ENCODE measurements at places on chromosomes 4 and X.

DNA sequence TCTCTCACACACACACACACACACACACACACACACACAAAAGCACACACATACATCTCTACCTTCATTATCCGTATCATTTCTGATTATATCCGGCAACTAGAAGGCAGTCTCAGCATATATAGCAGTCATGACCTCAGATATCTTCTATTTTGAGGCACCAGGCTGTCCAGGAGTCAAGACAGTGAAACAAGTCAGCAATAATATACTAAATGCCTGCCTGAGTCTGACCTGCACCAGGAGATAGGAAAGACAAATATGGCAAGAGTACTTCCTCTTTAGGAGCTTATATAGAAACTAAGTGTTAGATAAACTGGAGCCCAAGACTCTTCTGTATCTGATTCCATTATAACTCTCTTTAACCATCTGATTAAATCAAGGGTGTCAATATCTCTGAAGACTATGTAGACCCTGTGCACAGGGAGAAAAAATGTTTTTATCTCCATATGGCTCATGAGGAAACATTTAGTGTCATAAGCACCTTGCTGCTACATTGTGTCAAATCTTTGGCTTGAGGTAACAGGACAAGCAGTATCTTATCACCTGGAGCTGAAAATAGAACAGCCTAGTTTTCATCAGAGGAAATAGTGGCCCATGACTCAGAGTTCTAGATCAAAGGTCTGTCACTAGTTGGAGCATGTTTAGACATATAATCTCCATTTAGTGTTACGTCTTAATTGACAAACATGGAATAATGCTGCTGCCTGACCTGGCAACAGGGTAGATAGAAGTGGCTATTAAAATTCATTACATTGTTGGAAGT is 27.0 kb upstream of the FAM47B start:
- peak; percentile 85 for DNase-seq

- no peak for DNase-seq
Observed at GRCh38 chr4:53816561-53816960, 225.3 kb upstream of the LNX1 start.

- no peak for DNase-seq
Observed at GRCh38 chr4:184120549-184121127, 97.0 kb downstream of the ENPP6 start.

DNA sequence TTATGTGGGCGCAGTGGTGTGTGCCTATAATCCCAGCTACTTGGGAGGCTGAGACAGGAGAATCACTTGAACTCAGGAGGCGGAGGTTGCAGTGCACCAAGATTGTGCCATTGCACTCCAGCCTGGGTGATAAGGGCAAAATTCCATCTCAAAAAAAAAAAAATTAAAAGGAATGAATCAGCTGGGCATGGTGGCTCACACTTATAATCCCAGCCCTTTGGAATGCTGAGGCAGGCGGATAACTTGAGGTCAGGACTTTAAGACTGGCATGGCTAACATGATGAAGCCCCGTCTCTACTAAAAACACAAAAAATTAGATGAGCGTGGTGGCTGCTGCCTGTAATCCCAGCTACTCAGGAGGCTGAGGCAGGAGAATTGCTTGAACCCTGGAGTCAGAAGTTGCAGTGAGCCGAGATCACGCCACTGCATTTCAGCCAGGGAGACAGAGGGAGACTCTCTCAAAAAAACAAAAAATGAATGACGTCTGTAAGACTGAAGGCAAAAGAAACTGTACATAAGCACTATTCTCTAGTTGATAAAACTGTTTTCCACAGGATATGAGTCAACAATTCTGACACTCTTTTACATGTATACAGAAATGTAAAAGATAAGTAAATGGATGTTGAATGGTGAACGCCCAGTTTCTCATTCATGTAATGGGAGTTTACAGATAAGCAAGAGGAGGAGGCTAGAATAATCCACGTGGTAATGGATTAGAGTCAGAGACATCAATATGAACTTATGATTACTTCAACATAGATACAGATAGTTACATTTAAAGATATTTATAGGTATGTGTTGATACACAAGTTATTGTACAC is 22.2 kb downstream of the CENPC start:
- peak; percentile 78 for DNase-seq

GRCh38 chrX:7154041-7154597 is 6.2 kb upstream of the PUDP start:
- no peak for DNase-seq

- DNase-seq, result peak; percentile 57
Observed at GRCh38 chr4:72295966-72296557, 264.3 kb downstream of the NPFFR2 start.

DNA sequence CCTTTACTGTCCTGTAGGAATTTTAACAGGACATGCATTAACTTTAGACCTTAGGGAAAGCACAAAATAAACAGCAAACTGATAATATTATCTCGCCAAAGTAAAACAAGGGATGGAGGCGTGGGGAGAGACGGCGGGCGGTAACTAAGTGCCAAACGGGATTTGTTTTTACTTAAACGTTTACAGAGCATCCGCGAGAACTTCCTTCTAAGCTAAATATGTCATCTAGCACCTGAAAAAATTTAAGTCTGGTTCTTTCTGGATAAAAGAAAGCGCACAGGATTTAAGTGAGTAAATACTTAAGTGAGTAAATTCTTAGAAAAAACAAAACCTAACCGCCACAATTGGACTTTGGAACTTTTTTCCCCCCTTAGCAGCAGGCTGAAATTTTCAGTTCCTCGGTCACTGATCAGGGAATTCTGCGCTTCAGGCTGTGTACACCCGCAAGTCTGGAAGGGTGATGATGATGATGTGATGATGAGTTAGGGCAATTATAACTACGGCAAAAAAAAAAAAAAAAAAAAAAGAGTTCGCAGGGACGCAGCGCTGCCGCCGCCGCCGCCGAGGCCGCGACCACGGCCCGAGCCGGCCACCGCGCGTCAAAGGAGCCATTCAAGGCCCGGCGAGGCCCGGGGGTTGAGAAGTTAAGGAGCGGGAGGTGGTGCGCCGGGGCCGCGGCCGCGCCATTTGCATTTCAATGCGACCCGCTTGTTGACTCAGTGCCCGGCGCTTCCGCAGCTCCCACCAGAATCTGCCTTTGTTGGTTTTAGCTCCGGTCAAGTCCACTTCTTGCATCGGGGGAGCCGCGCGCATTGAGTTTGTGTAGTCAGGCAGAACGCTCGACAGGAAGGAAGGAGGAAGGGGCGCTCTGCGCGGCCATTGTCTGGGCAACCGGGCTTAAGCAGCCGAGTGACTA is 108.8 kb downstream of the SPRY1 start:
- DNase-seq, result peak; percentile 38

- no peak for DNase-seq
Observed at GRCh38 chrX:114101081-114101480, 482.8 kb upstream of the HTR2C start.

- DNase-seq, result no peak
Observed at GRCh38 chr4:98958065-98958464, 29.1 kb upstream of the EIF4E start.

GRCh38 chr4:169201222-169202144 is 69.3 kb downstream of the SH3RF1 start:
- DNase-seq, result no peak

DNA sequence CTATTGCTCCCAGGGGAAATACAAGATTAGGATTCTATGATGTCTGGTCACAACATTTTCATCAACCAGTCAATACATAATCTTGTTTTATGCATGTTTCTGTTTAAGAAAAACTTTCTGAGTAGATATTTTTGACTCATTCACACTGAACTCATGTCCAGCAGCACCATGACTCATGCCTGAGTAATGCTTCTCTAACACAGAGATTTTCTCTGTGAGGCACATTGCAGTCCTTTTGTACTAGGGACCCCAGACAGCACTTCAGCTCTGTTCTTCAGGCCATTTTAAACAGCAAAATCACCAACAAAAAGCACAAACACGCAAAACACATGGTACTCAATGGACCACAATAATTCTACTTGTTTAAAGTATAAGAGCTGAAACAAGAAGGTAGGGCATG is 83.6 kb downstream of the MXRA5 start:
- DNase-seq, result peak; percentile 85

DNA sequence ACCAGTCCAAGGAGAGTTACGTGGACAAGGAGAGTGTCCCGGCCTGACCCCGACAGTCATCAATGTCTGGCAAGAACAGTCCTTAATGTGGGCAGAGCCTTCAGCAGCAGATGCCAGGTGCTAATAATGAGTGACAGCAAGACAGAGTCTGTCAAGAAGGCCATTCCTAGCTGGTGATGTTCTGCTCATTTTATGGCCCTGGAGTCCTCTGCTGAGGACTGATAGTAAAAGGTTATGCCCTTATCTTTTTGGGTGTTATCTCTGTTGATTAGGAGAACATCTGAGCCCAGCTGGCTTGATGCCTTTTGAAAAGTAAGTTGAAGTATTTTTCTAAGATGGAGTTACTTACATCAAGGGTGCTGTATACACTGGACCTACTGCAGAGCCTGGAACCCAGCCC is 67.3 kb downstream of the SLC34A2 start:
- DNase-seq, result no peak

- no peak for DNase-seq
Observed at GRCh38 chr4:123643691-123644090, 247.1 kb downstream of the SPRY1 start.

DNA sequence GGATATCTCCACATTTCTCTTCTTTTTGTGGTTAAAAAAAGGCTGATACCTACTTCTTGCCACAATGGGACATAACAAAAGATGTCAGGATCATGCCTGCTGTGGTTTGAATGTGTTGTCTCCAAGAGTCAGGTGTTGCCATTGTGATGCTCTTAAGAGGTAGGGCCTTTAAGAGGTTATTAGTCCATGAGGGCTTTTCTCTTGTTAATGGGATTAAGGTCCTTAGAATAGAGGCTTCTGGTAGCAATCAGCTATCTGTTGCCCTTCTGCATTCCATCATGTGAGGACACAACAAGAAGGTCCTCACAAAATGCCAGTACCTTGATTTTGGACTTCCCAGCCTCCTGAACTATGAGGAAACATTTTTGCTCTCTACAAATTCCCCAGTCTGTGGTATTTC is 191.4 kb downstream of the GBA3 start:
- DNase-seq, result no peak

DNA sequence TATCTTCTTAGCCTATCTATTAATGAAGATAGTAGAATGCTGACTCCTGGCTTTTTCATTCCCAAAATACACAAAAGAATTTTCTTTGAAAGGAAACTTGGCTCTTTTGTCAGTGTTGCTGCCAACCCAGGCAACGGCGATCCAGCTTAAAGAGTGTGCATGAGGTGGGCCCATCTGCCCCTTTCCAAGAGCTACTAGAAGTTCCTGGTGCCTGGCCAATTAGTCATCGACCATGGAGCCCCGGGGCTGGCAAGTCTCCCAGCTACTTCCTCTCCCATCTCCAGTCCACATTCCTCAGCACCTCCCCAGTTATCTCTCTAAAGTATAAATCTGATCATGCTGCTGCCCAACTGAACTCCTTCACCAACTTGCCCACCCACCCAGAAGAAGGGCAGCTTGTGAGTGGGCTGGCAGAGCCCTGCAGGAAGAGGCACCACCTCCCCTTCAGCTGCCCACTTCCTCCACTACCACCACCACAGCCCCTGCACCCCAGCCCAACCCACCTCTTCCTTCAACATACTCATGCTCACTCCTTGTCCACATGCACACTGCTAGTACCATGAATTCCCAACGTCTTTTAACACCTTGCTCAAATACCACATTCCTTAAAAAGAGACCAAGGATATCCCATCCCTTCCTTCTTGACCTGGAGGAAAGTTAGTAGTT is 158.2 kb upstream of the MAP3K15 start:
- peak; percentile 81 for DNase-seq

DNA sequence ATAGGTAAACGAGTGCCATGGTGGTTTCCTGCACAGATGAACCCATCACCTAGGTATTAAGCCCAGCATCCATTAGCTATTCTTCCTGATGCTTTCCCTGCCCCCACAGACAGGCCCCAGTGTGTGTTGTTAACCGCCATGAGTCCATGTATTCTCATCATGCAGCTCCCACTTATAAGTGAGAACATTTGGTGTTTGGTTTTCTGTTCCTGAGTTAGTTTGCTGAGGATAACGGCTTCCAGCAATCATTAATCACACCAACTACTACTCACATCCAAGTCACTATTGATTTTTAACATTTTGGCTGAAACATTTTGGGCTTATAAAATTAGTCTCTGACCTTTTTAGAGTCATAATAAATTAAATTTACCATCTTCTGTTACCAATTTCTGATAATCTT is 205.3 kb downstream of the SPOCK3 start:
- DNase-seq, result no peak

DNA sequence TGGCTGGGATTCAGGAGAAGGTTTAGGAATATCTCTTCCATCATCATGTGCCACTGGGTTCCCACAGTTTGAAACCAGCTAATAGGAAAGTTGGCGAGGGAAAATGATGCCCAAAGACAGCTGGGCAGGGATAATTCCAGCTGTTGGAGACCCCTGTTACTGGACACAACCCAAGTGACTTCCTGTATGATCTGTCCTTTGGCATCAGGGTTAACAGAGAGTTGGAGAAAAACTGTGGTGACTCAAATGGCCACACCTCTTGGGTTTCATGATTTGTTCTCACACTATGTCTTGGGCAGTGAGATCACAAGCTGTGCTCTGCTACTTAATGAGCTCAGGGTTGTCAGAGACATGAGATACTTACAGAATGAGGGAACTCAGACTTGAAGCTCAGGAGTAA is 3.8 kb downstream of the FGF16 start:
- peak; percentile 76 for DNase-seq

GRCh38 chr4:23060776-23061175 is 368.0 kb downstream of the GBA3 start:
- no peak for DNase-seq

GRCh38 chr4:41156574-41156973 is 57.8 kb downstream of the APBB2 start:
- no peak for DNase-seq

Data from bronchial epithelial cell (primary cell).